ENCODE measurements at places on chromosomes 1 and 21.
A peak's percentile ranks its signal among the peaks of the same experiment; 100 is the strongest.

- DNase-seq, result no peak
These were observed 63.8 kb upstream of the LYST start for GRCh38 chr1:235930543-235930942.

- peak; percentile 32 for DNase-seq
These were observed 65.6 kb upstream of the ETS2 start for GRCh38 chr21:38740090-38740489.

DNA sequence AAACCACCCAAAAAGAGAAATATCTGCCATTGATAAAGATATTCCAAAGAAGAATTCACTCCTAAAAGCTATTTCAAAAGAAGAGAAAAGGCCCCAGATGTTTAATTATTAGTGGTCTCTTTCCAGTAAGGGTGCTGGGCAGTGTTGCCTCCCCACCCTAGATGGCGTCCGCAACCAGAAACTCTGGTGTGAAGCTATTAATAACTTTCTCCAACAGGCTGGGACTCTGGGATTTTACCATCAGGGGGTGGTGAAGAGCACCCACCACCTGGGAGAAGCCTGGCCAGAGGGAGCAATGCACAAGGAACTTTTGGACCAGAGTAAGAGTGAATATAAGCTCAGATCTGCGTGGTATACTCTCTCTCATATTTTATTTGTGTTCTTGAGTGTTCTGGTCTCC is 115.4 kb upstream of the TIAM1 start:
- no peak for DNase-seq

DNA sequence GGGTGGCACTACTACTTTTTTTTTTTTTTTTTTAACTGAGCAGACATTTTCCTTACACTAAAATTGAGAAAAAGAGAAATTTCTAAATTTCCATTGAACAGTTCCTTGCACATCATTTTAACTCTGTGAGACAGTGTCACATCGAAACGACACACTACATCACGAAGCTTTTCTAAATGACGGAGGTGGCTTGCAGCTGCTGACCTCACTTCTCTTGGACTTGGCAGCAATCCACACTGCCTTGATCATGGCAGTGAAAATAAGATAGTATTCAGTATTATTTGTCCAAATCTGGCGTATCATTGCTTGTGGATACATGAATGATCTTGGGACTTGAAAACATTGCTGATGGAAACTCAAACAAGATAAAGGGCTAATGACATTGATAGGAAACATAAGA is 80.3 kb upstream of the CYYR1 start:
- no peak for DNase-seq

- no peak for DNase-seq
These were observed 6.0 kb upstream of the DEDD start for GRCh38 chr1:161138431-161138830.

All from lung (tissue), 17 donors.